ENCODE measurements at places on chromosomes 11 and 22.

DNA sequence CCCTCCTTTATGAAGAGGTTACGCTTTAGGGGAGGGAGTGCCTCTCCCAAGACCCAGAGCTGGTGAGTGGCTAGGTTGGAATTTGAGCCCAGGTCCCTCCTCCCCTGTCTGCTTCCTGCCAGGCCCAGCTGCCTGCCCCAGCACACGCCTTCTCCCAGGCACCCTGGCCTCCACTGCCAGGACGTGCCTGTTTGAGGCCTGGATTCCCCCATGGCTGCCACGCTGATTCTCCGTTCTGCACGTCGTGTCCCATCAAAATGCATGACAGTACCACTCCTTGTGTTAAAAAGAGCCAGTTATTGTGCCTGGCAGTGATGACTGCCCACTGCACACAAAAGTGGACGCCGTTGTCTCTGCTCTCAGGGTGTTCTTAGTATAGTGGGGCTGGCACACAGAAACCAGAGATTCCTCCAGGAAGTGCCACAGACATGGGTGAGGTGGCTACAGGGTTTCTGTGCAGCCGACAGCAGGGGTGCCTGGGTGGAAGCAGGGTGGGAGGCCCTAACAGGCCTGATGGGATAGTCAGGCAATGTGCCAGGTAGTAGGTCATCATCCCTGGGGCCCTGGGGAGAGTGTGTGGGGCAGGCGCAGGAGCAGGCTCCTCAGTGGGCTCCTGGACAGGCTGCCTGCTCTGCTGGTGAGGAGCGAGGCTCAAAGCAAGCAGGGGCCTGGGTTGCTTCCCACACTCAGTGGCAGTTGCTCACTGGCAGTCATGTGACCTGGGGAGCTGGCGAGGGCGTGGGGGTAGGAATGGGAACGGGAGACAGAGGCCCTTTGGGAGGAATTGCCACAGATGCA, 24.2 kb downstream of the MED15 start:
- DNase-seq, result peak; percentile 96

GRCh38 chr22:37782340-37783168, 25.2 kb upstream of the GCAT start:
- DNase-seq, result no peak

- no peak for DNase-seq
These were observed 134.9 kb upstream of the HSD17B12 start for GRCh38 chr11:43545610-43546009.

DNA sequence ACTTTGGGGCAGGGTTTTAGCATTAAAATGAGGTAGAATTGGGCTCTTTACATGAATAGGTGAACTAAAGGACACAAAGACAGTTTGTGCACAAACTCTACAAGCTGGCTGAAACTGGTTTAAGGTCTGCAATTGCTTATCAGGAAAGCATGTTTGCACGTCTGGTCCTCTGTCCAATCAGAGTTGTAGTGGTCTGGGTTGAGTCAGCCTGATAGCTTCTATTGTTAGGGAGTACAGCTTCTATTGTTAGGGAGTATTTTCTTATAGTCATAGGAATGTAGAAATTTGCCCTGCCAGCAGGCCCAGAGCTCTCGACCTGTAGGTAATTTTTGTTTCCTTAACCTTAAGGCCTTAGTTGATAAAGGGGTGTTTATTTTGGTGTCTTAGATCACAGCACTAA, 1422.4 kb downstream of the LRRC4C start:
- DNase-seq, result no peak

DNA sequence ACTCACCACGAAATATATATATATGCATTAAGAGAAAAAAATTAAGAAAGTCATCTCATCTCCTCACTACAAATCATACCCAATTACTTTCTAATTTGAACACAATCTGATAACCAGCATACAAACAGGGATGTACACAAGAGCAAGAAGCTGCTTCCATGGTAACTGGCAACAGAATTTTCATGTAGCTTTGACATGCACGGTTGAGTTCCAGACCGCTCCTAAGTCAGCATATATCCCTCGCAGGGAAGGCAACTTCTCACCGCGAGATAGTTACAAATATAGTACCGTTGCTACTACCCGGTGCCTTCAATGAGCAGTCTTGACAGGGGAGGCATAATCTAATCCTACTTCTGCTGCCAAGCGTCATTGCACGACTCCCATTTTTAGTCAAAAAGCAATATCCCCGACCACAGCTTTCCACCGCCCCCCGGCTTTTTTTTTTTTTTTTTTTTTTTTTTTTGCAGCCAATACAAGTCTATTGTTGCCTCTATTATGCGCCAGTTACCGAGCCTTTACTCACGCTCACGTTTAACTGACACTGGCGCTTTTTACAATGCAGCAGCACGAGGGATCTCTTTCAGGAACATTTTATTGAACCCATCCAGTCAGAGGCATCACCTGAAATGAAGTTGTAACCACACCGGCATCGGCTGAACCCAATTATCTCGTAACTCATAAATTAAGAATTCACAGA, 2.2 kb downstream of the CADM1 start:
- no peak for DNase-seq

GRCh38 chr22:27687984-27688545, 113.5 kb downstream of the MN1 start:
- DNase-seq, result no peak

DNA sequence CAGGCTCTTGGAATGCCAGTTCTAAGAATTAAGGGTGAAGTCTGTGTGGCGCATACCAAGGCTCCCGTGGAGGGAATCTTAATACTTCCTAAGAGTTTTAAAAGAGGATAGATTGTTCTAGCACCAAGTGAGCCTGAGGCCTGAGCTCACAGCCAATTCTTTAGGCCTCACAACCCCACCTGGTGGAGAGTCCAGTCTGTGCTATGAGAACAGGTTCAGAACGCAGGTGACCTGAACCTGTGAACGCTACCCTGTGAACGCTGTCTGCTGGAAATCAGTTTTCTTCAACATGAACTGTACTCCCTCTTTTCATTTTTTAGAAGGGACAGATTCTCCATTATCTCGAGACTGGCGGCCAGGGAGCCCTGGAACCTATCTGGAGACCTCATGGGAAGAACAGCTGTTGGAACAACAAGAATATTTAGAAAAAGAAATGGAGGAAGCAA, 43.2 kb upstream of the DLAT start:
- DNase-seq, result peak; percentile 40

GRCh38 chr22:32473388-32473952, 1.1 kb upstream of the FBXO7 start:
- peak; percentile 63 for DNase-seq

DNA sequence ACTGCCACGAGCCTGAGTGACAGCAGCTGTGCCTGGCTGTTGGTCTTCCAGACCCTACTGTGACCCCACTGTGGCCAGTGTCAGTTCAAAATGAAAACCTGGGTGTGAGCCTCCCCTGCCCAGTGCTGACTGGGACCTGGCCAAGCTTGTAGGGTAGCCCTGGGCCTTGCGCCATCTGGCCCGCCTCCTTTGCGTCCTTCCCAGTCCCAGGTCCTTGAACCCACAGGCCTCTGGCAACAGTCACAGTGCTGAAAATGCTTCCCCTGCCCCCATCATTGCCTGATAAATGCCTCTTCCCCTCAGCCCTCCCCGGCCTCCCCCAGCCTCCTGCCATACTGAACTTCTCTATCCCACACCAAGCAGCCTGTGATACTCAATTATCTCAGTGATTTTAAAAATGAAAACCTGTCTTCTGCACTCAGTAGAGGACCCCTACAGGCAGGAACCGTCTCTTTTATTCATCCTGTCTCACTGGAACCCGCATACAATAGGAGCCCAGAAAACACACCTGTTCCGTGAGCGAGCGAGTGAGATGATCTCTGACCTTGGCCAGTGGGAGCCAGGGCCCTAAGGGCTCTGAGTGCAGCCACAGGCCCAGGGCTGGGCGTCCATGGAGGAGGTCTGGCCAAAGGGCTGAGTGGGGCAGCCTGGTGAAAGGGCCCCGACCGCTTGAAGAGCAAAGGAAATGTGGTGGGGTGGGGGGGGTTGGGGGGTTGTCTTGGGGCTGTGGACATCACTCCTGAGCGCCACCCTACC, 49.7 kb upstream of the TTLL12 start:
- no peak for DNase-seq

GRCh38 chr11:74780248-74781005, 31.8 kb downstream of the RNF169 start:
- DNase-seq, result no peak

DNA sequence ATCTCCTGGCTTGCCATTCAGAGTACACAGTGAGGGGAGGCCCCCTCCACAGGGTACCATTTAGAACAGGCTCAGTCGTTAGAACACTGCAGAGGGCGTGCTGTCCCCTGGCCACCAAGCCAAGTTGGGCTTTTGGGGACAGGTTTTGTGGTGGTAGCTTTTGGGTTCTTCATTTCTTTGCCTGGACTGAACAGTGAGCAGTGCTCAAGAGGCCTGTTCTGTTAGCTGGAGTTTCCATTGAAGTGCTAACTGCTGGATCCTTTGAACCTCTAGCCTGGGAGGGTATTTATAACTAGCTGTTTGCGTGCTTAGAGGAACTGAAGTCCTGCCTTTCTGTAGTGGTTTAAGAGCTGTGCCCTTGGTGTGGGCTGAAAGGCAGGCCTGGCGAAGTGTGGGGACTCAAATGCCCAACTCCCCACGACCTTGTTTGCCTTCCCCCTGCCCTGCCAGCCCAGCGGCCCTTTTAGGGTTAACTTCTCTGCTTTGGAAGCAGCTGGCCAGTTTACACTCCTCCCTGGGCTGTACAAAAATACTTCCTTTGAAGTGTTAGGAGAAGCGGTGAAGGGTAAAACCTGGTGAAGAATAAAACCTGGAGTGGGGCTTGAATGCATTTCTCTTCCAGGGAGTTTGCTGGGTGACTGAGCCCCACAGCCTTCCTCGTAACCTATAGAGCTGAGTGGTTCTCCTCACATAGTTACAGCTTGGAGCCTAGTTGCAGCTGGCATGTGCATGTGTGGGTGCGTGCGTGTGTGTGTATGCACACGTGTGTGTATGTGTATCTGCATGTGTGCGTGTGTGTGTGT, 34.6 kb downstream of the ZNRF3 start:
- DNase-seq, result peak; percentile 28

- no peak for DNase-seq
These were observed 8.4 kb upstream of the GLYATL1 start for GRCh38 chr11:58930926-58931325.

DNA sequence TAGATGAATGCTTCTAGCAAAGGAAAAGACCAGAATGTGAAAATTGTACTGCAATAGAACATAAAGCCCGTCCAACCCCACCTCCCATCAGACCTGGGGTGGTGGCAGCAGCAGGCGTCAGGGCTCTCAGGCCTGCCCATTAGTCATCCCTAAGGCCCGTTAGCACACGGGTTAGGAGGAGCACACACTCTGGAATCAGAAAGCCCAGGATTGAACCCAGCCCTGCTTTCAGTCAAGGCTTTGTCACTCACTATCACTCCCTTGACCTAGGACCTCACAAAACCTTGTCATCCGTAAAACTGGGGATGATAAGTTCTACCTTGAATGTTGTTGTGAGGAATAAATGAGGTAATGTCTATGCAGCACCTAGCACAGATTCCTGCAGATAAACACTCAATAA, 26.9 kb downstream of the MICAL3 start:
- DNase-seq, result peak; percentile 41

- peak; percentile 29 for DNase-seq
These were observed 53.2 kb downstream of the GRIK4 start for GRCh38 chr11:120564573-120565311.

GRCh38 chr11:61505640-61506155, 2.9 kb upstream of the LRRC10B start:
- DNase-seq, result no peak

- DNase-seq, result no peak
These were observed 238.8 kb upstream of the SYN3 start for GRCh38 chr22:33296941-33297340.

GRCh38 chr11:20277014-20277413, 86.5 kb upstream of the HTATIP2 start:
- DNase-seq, result no peak

DNA sequence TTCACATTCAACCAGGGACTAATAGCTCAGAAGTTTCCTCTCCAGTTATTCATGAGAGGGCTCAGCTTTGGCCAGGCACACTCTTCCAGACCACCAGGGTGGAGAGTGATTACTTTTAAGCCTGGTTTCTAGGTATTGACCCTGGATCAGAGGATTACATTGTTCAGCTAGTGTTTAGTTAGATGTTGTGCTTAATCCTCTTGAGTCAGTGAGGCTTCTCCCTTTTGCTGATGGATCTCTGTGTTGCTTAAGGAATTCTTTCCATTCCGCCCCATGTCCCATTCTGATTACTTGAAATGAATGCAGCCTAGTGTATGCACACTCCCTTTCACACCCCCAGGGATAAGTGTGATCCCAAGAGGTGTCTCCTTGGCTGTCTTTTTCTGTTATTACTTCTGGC, 271.7 kb upstream of the ANO5 start:
- DNase-seq, result no peak

- no peak for DNase-seq
These were observed 29.2 kb upstream of the DAGLA start for GRCh38 chr11:61650781-61651571.

DNA sequence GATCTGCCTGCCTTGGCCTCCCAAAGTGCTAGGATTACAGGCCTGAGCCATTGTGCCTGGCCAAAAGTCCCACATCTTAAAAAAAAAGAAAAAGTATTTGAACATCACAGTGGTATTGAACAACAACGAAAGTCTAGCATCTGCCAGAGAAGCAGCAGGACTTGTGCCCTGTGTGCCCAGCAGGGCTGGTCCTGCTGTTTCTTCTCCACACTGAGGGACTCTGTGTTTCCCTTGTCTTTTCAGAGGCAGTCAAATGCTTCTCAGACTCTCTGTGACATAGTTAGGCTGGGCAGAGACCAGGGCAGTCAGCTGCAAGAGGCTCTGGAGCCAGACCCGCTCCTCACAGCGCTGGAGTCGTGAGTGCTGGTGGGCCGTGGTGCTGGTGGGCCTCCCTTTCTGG, 56.2 kb downstream of the SBF1 start:
- DNase-seq, result no peak

- peak; percentile 38 for DNase-seq
These were observed 101.6 kb upstream of the CARD18 start for GRCh38 chr11:105241136-105241535.

DNA sequence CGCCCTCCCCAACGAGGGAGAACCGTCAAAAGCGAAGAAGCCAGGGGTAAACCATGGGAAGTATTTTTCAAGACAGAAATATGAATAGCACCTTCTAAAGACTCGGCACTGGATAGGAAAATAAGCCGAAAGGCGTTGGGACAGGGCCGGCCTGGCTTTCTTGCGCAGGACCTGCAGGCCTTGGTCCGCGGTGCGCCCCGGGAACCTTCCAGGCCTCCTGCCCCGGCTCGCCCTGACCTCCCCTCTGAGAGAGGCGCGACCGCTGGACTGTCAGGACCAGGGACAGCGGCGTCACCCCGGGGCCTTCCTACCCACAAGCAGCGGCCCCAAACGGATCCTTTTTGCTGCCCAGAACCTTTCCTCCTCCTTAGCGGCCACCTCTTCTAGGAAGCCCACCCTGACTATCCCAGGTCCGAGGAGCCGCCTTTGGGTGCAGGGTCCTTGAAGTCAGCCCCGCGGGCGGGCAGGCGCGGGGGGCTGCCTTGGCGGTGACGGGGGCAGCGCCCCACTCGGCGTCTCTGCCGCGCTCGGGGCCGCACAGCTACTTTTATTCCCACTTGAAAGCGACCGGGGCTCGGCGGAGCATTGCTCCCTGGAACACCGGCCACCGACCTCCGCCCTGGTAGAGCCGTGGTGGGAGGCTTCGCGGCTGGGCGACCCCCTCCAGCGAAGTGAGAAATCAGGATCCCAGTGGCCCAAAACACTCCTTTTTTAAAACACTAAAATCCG, 650 bp upstream of the MAPK11 start:
- peak; percentile 65 for DNase-seq
